Astrocyte of the cerebellum (primary cell): ENCODE measurements at places on chromosomes 1 and 21.

DNA sequence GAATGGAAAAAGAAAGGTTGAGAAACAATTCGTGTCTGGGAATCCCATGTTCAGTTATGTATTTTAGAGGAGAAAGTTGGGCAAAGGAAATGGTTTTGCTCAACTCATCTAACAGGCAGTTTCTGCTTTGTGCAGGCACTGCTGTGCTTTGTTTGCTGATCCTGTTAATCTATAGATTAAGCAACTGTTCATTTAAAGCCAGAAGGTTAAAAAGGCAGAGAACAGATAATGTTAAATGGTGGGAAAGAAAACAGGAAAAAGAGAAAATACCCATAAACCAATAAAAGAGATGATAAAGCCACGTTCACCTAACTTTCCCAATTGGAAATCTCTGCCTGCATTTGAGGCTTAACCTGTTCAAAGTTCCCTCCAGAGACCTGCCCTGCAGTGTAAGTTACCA lies 70.0 kb downstream of the APP start:
- no peak for DNase-seq

- peak; percentile 23 for DNase-seq
Measured at GRCh38 chr1:212950243-212951125, at the start of gene VASH2. Gene VASH2 (plus strand): TSS chr1:212950541. CDS start chr1:212951543, 1,002 bp downstream.

GRCh38 chr1:222757646-222758268 lies 20.8 kb downstream of the FAM177B start:
- DNase-seq: no peak

DNA sequence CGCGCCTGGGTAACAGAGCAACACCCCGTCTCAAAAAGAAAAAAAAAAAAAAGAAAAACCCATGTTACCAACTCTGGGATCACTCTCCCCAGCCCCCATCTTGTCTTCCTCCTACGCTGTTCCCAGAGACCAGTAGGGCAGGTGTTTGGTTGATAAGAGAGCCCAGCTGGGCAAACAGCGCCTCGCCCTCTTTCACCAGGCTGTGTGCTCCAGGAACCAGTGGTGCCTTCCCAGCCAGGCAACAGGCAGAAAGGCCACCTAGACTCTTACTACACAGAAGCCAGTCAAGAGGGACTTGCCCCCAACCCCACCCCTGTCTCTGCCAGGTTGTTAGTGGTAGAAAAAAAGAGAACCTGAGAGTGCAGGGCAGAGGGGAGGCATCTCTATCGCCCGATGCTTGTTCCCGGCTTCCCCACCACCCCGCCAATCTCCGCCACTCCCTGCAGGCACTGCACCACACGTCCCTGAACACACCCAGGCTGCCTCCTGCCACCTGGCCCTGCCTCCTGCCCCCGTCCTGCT lies 14.0 kb upstream of the CTRC start:
- no peak for DNase-seq

- no peak for DNase-seq
Measured at GRCh38 chr1:7942214-7942921, 1.7 kb upstream of the TNFRSF9 start.

DNA sequence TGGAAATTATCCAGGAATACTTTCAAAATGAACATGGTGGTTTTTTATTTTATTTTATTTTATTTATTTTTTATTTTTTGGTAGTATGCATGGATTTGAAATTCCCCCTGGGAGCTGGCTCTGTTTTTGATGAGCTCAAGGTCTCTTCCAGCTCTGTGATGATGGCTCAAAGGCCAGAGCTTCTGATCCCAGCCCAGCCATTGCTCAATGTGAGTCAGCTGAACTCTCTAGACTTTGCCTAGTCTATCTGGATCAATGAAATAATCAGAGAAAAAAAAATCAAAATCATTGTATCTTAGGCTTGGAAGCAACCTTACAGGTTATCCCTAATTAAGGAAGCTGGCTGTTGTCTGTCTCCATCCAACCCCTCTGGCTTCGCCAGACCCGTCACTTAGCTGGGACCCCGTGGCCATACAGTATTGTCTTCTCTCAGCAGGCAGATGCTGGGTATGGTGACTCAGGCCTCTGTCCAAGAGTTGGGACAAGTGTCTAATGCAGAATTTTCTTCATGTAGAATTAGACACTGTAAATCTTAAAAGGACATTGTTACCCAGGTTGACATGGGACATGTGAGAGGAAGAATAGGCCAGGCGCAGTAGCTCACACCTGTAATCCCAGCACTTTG lies 90.2 kb upstream of the LPGAT1 start:
- no peak for DNase-seq

DNA sequence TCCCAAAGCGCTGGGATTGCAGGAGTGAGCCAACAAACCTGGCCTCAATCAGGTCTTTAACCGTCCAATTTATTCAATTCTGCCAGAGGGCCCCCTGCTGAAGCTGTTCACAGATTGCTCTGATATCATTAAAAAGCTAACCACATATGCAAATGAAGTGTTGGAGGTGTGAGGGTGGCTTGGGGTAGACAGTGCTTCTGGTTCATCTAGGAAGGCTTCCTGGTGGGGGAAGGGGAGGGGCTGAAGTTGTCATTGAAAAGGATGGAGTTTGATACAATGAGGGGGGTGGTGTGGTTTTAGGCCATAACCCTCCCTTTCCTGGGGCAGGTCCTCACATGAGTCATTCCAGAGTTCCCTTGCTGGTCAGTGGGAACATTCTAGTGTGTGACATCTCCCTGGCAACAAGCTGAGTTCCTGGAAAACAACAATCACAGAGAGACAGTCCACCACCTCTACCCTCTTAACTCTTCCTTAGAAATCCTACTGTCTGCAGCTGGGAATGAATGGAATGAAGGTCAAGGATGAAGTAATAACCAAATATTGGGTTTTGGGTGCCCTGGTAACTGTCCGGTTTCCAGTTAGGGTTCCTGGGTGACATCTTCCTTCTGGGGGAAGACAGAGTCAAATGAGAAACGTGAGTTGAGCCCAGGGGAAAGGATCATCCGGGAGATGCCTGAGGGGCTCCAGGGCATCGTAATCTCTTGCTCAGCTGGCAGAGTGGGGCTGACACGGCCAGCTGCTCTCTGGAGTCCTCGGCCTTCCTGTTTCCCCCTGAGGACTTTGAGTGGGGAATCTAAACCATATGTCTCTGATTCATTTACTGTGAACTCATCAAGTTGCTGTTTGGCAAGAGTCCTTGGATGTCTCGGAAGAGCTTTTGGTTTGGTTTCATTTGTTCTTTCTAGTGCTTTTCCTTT lies 32.2 kb downstream of the BATF3 start:
- peak; percentile 89 for DNase-seq

GRCh38 chr1:17416389-17416788 lies 23.1 kb downstream of the RCC2 start:
- DNase-seq: no peak
